ENCODE measurements at places on chromosomes 4 and X. TPM values are rescaled to one million over a fixed set of nuclear protein-coding genes. Genes with fewer than 3 reads are reported as not detected.

DNA sequence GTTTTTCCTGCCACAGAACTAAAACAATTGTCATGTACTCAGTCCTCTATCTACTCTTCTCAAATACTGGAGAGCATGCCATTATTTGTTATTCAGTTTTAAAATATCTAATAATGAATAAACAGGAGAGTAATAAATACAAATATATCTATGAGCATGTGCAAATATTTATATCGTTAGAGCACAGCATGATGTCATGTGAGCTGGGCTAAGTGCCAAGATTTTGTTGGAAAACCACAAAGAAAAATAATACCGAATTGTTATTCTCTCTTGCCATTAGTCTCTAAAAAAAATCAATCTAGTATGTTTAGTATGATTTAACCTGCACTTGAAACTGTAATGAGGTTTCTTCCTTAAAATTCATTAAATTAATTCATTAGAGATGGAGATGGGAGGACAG lies 97.3 kb downstream of the DDX60 start:
- DNase-seq = no peak

DNA sequence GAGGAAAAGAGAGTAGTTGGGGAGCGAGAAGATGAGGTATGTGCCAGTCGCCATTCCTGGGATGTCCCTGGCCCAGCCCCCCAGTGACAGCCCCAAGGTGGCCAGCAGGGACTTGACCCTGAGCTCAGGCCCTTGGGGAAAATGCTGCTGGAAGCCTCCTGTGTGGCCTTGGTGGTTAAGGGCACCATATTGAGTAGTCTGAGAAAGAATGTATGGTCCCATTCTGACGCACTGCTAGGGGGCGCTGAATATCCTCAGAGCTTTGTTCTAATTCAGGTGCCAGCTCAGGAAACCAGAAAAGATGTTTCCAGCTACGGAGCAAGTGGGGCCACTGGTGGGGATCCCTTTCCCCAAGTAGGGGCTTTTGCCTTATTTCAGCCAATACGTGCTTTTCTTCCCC lies 14.0 kb upstream of the UBA6 start:
- no peak for DNase-seq

DNA sequence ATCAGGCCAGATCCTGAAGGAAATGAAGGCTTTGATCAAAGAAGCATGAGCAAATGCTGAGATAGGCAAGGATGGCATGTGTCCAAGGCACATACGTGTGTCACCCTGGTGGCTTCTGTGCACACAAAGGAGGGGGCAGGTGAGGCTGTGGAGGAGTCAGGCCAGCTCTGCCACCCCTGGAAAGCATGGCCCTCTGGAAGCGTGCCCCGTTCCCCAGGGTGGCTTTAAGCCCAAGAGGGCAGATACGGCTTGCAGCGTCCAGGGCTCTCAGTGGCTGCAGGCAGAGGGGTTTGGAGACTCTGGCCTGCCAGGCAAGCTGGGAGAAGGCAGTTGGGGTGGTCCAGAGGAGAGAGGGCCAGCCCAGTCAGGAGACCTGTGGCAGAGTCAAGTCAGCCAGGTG lies 25.6 kb downstream of the PNMA6E start:
- no peak for DNase-seq

GYPB gene
- not detected for total RNA-seq
